ENCODE measurements at places on chromosomes 4 and X.

- no peak for DNase-seq
Measured at GRCh38 chr4:183074288-183074990, 24.6 kb upstream of the WWC2 start.

DNA sequence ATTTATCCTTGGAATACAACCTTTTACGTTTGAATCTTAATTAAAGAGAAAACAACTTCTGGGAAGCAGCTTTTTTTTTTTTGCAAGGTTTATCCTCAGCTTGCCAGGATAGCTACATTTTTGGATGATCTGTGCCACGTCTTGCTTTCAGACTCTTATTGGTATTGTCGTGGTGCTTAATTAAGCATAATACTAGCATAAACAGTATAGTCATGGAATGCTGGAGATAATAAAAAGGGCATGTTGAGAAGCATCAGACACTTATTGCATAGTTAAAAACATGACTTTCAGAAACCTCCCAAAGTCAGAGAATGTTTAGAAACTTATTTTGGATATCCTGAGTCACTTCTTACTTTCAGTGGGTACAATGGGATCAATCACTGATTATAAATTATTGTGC is 77.0 kb downstream of the PALLD start:
- DNase-seq, result no peak

DNA sequence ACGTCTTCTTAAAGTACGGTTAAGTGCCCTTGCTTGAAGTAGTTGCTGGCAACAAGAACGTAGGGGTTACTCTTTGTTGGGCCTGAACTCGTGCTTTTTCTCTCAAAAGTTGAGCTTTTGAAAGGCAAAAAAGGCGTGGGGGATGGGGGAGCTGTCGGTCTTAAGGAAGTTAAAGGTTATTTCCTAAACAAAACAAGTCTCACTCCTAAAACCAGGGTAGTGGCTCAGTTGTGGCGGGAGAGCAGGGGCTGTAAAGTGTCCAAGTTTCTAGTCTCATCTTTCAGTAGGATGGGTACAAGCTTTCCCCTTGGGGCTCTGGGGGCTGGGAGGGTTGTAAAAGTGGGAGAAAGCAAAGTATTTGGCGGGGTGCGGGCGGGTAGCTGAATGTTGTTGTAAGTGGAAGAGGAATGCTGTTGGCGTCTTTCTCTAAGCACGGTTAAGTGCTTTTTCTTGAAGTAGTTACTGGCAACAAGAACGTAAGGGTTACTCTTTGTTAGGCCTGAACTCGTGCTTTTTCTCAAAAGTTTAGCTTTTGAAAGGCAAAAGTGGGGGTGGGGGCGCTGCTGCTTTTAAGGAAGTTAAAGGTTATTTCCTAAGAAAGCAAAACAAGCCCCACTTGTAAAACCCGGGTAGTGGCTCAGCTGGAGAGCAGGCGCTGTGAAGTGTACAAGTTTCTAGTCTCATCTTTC is 904 bp upstream of the WDR1 start:
- peak; percentile 33 for DNase-seq

DNA sequence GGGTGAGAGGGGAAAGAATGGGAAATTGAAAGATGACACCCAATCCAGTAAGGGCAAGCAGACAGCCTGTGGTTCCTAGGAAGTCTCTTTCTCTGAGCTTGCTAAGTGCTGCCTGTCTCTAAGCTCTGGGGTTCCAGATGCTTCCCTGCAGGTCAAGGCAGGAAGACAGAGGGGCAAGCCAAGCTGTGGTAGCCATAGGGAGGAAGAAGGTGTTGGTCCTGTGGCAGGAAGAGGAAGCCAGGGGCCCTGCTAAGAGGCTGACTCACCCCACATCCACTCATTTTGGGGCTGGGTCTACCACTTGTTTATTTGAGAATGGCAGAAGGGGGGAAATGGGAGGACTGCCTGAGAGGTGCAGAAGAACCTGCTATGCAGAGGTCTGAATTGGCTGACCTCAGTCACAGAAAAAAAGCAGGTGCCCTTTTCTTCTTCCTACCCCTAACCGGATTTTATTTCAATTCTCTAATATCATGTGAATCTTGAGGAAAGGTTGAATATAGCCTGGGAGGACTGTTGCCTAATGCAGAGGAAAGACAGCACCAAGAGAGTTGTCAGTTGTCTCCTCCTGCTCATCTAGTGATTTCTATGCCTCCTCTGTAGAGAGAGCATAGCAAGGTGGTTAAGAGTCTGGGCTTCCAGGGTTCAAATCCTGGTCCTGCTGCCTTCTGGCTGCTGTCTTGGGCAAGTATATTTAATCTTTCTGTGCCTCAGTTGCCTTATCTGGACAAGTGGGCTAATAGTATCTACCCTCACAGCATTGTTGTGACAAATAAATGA is 27.4 kb downstream of the HOPX start:
- DNase-seq, result peak; percentile 74

- peak; percentile 42 for DNase-seq
Measured at GRCh38 chrX:19566359-19567222, 51.3 kb upstream of the MAP3K15 start.

GRCh38 chrX:38220024-38220414 is 652 bp downstream of the SRPX start:
- peak; percentile 6 for DNase-seq

GRCh38 chr4:183563874-183564273 is 59.0 kb downstream of the ING2 start:
- peak; percentile 29 for DNase-seq

DNA sequence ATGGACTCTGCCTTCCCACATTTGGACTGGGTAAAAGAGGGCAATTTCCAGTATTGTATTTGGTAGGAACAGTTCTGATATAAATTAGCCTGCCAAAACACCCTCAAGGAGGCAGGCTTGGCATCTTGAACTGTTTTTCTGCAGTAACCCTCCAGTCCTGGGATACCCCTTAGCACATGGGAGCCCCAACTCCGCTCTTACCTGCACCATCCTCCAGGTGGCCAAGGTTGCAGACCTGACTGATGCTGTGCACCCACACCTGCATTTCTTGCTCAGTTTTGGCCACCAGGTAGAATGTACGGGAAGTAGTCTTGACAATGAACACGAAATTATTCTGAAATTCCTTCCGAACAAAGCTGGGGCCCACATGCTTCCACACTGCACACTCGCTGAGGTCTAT is 35.1 kb downstream of the GAB3 start:
- no peak for DNase-seq

- no peak for DNase-seq
Measured at GRCh38 chr4:2186133-2186864, 55.6 kb downstream of the HAUS3 start.

DNA sequence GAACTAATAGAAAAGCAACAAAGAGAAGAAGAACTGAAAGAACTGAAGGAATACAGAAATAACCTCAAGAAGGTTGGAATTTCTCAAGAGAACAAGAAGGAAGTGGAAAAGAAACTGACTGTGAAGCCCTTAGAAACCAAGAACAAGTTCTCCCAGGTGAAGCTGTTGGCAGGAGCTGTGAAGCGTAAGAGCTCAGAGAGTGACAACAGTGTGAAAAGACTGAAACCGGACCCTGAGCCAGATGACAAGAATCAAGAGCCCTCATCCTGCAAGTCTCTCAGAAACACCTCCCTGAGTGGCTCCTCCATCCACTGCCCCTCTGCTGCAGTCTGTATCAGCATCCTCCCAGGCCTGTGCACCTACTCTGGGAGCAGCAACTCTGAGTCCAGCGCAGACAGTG is 8.4 kb upstream of the FHDC1 start:
- no peak for DNase-seq

DNA sequence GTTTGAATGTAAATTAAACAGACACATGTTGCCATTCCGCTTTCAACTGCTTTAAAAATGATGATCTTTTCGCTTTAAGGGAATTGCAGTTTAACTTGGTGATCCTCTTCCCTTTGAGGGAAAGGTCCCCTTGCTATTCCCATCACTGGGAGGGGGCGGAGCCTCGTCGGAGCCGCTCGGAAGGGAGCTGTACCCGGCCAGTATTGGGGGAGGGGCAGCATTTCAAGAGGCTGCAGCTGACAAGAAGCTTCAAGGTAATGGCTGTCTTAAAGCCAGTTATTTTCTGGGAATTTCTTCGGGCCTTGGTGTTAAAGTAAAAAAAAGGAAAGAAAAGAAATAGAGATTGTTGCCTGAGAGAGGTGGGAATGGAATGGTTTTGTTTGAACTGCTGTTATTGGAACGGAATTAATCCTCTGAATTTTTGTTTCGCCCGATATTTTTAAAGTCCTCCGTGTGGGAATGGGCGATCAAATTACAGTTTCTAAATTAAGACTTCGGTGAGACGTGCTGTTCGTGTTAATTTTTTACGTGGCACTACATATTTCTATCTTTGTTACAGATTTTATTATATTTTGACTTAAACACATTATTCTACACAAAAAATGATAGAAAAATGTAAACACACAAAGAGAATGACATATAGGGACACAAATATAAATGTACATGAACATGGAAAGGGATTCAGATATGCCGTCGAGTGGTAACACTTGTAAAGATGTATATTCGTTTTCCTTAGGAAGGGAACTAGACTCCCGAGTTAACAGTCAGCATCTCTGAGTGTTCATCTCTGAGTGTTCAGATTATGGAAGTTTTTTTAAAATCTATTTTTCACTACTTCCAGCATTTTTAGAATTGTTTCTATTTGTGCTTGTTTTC is 9.2 kb downstream of the PWWP3B start:
- DNase-seq, result no peak
